ENCODE measurements at places on chromosomes 5 and 9.
A peak's percentile ranks its signal among the peaks of the same experiment; 100 is the strongest.

- DNase-seq: no peak
Observed at GRCh38 chr5:137070521-137070920, 428.6 kb downstream of the SPOCK1 start.

- no peak for DNase-seq
Observed at GRCh38 chr5:175343308-175343707, 100.7 kb downstream of the DRD1 start.

DNA sequence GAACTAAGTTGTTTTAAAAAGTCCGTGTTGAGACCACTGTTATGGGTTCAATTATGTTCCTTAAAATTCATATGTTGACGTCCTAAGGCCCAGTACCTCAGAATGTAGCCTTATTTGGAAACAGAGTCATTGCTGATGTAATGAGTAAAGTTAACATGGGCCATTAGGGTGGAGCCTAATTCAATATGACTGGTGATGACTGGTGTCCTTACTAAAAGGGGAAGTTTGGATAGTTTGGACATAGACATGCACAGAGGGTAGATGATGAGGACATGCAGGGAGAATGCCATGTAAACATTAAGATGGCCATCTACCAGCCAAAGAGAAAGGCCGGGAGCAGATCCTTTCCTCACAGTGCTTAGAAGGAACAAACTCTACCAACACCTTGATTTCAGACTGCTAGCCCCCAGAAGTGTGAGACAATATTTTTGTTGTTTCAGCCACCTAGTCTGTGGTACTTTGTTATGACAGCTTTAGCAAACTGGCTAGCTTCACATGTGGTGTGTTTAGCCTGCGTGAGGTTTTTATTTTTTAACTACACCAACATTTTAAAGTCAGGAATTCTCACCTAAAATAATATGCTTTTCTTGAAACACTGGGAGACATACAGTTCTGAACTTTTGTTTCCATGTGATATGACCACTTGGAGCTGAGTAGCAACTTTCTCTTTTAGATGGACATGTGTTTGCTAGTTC lies 135.3 kb downstream of the YIPF5 start:
- DNase-seq: no peak

GRCh38 chr9:3946840-3947587 lies 352.9 kb downstream of the GLIS3 start:
- DNase-seq: no peak

- DNase-seq: no peak
Observed at GRCh38 chr9:130543368-130543767, 36.0 kb upstream of the FUBP3 start.

- no peak for DNase-seq
Observed at GRCh38 chr9:19965336-19965735, 176.5 kb upstream of the SLC24A2 start.

GRCh38 chr9:92191801-92192200 lies 76.6 kb upstream of the SPTLC1 start:
- DNase-seq: no peak

DNA sequence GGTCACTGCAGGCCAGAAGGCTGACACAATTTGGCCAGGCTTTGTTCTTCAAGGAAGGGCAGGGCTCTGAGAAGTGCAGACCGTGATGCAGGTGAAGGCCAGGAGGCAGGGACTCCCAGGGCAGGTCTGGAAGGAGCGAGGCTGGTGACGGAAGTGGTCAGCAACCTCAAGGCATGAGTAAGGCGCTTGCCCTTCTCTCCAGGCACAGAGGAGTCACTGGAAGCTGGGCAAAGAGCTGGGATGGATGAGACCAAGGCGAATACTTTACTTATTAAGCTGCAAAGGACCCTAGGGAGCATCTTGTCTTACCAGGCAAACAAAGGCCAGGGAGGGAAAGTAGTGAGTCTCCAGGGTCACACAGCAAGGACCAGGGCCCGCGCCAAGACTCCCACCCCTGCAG lies 18.6 kb downstream of the IRF1 start:
- DNase-seq: no peak

GRCh38 chr5:9108162-9108561 lies 437.7 kb downstream of the SEMA5A start:
- DNase-seq: no peak

DNA sequence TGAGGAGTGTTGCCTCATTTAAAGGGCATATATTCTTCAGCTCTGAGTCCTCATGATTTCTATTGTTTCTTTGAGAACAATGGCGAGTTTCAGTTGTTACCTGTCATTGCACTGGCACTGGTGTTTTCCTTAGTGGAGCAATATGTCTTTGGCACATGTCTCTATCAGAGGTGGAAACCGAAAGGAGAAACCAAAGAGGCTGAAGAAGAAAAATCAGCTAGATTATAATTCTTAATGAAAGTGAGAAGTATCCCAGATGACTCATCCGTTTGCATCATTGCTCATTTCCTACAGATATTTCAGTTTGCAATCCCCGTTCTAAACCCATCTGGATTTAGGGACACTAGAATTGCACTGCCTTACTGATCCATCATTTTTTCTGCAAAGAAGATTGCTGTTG lies 324.6 kb downstream of the TMEM232 start:
- DNase-seq: no peak

DNA sequence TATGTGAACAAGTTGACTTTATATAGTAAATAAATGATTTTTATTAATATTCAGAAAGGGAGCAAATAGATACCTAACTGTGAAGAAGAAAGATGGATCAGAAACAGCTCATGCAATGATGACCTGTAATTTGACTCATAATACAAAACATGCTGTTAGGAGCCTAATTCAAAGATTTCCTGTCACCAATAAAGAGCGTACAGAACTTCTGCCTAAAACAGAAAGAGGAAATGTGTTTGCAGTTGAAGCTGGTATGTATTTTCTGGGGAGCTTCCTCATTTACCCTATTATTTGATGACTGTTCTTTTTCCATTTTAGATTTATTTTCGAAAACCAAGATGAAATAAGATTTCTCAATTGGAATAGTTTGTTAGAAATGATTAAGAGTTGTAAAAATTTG lies 11.4 kb downstream of the YTHDC2 start:
- DNase-seq: no peak

- DNase-seq: no peak
Observed at GRCh38 chr5:58963821-58964220, 380.9 kb downstream of the RAB3C start.

GRCh38 chr5:3596261-3596825 lies 711 bp downstream of the IRX1 start:
- DNase-seq: no peak

DNA sequence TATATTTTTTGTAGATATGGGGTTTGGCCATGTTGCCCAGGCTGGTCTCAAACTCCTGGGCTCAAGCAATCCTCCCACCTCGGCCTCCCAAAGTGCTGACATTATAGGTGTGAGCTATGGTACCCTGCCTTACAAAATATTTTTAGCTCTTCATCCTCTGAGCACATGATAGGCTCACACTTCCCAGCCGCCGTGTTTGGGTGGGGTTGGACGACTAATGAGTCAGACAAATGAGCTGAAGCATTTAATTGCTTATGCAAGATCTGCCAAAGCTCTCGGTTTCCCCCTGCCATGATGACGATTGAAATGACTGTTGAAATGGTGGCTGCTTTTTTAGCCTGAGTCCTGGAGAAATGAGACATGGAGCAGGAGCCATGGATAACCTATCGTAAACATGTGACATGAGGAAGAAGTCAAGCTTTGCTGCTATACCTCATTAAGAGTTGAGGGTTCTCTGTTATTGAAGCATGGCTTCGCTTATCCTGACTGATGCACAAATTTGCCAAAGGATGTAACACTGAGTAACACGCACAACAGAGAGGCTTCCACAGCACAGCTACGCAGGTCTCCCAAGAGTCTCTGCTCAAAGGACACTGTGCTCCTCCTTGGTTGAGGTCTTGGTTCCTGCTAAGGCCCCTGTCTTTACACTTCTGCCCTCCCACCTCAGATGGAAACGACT lies 48.2 kb upstream of the GFPT2 start:
- no peak for DNase-seq

DNA sequence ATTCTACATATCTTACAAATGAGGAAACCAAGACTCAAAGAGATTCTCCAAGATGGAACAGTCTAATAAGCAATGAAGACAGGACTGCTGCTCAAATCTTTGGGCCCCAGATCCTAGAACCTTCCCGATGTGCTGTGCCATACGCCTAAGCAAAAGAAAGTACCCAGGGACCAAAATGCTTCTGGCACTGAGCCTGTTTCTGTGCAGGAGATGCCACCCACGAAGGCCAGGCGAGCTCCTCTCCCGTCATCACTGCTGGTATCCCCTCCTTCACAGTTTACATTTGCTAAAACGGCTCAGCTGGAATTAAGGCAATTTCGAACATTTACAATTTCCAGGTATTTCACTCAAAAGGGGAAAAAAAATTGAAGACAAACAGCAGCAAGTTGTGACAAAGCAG lies 277.5 kb downstream of the DENND1A start:
- DNase-seq: no peak

- no peak for DNase-seq
Observed at GRCh38 chr5:12330381-12330780, 426.1 kb upstream of the CTNND2 start.

- DNase-seq: no peak
Observed at GRCh38 chr9:76996700-76997099, 22.8 kb upstream of the FOXB2 start.

- no peak for DNase-seq
Observed at GRCh38 chr5:114419959-114420358, 58.1 kb downstream of the KCNN2 start.

GRCh38 chr5:180795771-180796313 lies 6.8 kb downstream of the MGAT1 start:
- no peak for DNase-seq

DNA sequence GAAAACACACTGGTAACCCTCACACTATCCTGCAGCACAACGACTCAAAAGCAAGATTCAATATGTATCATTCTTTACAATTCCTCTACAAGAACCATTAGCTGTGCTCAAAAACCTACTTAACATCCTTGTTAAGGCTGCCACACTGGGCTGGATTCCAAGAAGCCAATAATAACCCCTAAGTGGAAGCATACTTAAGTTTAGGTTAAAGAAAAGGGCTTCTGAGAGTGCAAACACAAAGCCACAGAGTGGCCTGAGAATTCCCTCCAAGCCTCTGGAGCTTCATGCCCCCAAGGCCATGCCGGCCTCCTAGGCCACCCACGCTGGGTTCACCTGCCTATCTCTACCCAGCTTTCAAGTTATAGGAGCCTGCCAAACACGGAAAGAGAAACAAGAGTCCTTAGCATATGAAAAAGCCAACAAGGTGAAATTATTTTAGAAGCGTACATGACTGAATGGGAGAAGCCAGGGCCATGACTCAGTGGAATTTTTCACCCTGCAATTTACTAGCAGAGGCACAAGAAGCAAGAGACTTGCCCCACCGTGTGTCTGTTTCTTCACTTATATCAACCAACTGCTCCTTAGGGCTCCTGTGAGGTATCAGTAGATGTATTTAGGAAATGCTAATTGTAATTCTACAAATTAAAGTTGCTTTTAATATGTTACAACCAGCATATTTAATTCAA lies 293.0 kb downstream of the SPOCK1 start:
- DNase-seq: no peak

- DNase-seq: no peak
Observed at GRCh38 chr5:53825926-53826325, 265.5 kb downstream of the NDUFS4 start.

- no peak for DNase-seq
Observed at GRCh38 chr5:77973253-77973609, 197.1 kb upstream of the TBCA start.

DNA sequence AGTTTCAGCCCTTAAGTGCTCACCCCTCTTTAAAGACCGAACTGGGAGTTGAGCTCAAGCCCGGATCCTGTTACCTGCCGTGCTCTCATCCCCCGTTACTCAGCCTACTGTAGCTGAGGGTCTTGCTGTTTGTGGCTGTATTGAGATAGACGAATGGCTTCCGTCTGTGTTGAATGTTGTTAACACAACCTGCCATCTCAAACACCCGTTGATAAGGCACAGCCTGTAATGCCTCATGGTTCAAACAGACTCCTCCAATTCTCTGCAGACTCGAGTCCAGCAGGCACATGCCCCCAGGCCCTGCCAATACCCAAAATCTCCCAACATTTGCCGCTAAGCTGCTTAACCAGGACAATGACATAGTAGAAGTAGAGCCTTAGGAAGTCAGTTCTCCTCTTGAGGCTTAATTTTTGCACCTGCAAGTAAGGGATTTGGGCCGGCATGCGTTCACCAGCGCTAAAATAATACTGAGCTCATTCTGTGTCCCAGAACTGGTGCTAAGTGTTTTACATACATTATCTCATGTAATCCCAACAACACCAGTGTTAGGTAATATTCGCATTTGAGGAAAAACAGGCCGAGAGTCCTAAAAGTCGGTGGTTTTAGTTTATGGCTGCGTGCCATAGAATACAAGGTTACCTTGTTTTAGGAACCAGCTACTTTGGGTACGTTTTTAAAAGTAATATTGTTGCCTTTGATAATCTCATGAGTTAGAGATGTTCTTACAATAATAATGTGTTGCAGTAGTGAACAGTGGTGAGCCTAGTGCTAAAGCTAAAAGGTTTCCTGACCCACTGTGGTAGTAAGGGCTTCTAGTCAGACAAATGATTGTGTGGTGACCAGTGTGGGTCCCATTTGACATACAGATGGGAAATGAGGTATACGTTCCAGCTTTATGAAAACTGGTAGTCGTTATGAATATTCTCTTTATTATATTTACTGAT lies 1.5 kb upstream of the RFX3 start:
- no peak for DNase-seq

DNA sequence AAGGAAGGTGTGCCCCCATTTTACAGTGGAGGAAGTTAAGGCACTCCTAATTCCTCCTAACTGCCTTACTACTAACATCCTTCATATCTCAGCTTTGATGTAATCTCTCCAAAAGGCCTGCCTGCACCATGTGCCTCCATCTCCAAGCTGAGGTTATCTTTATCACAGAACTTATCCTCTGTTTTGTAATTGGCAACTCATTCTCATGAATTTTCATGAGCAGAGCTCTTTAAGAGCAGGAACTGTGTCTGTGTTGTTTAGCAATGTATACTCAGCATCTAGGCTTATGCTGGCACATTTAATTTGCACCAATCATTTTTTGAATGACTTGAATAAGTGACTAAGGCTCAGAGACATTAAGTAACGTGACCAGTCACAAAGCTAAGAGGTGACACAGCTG lies 147.9 kb upstream of the VLDLR start:
- no peak for DNase-seq

- DNase-seq: no peak
Observed at GRCh38 chr9:22079873-22080341, 70.8 kb upstream of the CDKN2B start.

- DNase-seq: peak; percentile 66
Observed at GRCh38 chr5:139711067-139711905, 63.1 kb downstream of the CXXC5 start.

GRCh38 chr9:7147121-7148090 lies 389.6 kb downstream of the KDM4C start:
- DNase-seq: peak; percentile 4

DNA sequence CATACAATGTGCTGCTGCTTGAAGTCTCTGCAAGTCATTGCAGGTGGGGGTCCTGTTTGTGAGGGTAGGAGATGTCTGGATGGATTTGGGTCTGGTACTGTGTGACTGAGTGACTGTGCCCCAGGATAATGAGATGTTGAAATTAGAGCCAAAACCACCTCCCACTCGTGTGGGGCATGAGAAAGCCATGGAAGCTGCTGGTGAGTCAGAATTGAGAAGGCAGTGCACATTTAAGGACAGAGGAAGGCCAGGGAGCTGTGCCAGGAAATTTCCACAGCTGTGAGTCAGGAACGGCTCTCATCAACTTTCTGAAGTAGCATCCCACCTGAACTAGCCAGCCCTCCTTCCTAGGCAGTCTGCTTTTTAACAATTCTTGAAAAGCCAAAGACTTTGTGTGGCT lies 229.8 kb downstream of the DRD1 start:
- DNase-seq: no peak

GRCh38 chr5:92309336-92309991 lies 926.3 kb upstream of the ARRDC3 start:
- DNase-seq: no peak

GRCh38 chr5:43000111-43000840 lies 39.8 kb downstream of the ANXA2R start:
- DNase-seq: no peak
